Stimulated activated CD8-positive, alpha-beta memory T cell treated with anti-CD3 and anti-CD28 coated beads, Interleukin-2, amount 100 ng/mL, for 1 hour (primary cell): ENCODE measurements at places on chromosomes 4 and X.

DNA sequence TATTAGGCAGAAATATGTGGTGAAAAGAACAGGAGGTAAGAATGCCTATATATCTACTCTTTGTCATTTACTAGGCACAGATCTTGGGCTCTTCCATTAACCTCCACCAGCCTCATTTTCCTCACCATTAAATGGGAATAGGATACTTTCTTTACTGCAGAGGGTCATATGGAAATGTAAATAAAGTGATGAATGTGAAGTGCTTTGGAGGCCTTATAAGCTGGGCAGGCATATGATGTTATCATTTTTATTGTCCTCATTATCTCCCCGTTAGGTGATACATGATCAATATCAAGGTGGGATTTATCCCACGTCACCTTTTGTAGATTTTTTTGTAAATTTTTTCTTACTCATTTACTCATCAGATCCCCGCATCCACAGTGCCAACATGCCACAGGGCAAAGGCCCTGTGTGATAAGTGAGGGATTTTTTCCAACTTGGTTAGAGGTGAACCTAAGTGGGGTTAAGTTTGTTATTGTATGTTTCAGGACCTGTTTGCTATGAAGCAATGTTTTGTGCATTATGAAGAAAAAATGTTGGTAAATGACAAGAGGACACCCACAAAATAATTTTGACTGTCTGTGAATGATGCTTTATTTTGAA lies 107.8 kb downstream of the SLC4A4 start:
- no peak for DNase-seq

DNA sequence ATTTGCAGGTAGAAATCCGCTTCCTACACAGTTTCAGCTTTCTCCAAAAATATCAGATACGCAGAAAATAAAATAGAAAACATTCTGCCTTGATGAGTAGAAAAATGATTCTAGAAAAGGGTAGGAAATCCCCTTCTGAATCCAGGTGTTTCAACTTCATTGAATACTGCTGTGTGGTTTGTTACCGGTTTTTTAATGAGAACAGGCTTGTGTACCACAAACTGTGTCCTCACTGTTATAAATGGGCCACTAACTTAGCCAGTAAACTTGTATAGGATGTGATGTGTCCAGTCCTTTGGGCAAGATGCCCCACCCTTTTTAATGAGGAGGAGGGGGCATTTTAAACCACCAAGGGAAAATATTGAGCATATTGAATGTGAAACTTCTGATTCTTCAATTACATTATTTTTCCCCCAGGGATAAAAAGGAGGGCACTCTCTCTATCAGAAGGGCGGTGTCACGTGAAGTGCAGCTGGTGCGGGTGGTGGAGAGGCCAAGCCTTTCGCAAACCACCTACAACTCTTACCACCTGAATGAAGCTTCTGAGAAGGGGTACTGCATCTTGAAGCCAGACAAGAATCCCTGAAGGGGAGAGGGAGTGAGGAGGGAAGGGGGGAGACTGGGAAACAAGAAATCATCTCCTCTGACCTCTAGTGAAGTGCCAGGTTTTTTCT lies 4.5 kb downstream of the CXXC4 start:
- no peak for DNase-seq

DNA sequence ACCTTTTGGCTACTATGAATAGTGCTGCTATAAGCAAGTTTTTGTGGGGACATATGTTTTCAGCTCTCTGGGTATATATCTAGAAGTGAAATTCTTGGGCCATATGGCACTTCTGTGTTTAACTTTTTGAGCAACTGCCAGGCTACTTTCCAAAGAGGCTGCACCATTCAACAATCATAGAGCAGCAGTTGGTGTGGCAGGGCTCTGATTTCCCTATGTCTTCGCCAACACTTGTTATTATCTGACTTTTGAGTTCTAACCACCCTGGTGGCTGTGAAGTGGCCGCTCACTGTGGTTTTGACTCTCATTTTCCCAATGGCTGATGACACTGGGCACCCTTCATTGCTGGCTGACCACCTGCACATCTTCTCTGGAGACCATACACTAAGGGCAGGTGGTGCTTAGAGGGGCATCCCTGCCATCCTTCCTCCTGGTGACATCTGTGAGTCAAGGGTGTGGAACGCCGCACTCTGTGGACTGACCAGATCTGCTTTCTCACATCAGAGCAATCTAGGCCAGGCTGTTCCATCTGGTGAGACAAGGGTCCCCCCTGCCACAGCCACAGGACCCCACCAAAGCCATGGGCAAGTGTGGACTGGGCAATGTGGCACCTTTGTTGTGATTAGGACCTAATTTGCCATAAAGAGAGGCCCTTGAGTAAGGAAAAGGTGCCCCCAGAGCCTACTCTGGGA lies 49.6 kb downstream of the ZFYVE28 start:
- DNase-seq = no peak

GRCh38 chrX:130952266-130953043 lies 49.4 kb upstream of the ENOX2 start:
- no peak for DNase-seq

- no peak for DNase-seq
Measured at GRCh38 chr4:182819751-182820150, 97.4 kb downstream of the DCTD start.

GRCh38 chrX:107551546-107551945 lies 76.8 kb upstream of the PRPS1 start:
- DNase-seq = no peak

GRCh38 chr4:173531086-173531965 lies 1.3 kb upstream of the HAND2 start:
- no peak for DNase-seq

DNA sequence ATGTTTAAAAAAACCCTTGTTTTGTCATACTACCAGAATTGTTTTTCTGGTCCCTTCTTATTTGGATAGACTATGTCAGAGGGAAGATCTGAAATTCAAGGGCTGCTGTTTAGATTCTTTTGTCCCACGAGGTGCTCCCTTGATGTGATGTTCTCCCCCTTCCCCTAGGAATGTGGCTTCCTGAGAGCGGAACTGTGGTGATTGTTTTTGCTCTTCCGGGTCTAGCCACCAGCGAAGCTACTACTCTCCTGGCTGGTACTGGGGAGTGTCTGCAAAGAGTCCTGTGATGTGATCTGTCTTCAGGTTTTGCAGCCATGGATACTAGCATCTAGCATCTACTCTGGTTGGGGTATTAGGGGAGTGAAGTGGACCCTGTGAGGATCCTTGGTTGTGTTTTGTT lies 271.1 kb downstream of the DCAF12L2 start:
- no peak for DNase-seq

GRCh38 chr4:146072376-146072775 lies 103.1 kb upstream of the LSM6 start:
- no peak for DNase-seq

- no peak for DNase-seq
Measured at GRCh38 chr4:110005461-110006056, 92.9 kb downstream of the EGF start.

- DNase-seq = no peak
Measured at GRCh38 chr4:34365946-34366345, 1878.4 kb downstream of the ARAP2 start.

DNA sequence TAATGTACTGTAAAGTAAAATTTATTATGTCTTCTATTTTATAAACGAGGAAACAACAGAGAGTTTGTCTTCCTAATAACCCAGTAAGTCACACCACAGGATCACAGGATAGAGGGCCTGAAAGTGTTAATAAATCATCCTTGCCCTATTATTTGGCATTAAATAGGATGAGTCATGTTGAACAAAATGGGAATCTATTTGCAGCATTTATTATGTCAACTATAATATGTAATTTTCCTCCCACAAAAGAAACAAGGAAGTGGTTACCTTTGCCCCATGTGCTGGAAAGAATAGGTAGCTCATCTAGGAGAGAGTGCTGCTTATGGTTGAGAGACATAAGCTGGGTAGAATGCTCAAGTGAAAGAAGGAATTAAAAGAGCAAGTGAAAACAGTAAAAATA lies 237.6 kb upstream of the NDST3 start:
- DNase-seq = no peak

DNA sequence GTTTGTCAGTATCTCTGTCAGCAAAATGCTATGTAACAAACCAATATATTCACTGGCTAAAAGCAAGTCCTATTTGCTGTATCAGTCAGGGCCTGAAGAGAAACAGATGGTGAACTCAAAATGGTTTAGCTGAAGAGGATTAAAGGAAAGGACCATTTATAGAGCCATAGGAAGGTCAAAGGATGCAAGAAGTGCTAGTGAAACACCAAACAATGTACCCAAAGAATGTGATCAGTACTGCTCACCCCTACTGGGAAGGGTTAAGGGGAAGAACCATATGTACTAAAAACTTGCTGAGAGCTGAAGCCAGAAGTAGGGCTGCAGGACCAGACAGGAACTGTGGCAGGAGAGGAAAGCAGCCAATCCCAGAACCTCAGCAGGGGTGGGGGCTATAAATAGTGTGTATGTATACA lies 479.3 kb downstream of the INPP4B start:
- DNase-seq = no peak

GRCh38 chrX:40784516-40785151 lies 49.3 kb upstream of the MED14 start:
- DNase-seq = no peak

DNA sequence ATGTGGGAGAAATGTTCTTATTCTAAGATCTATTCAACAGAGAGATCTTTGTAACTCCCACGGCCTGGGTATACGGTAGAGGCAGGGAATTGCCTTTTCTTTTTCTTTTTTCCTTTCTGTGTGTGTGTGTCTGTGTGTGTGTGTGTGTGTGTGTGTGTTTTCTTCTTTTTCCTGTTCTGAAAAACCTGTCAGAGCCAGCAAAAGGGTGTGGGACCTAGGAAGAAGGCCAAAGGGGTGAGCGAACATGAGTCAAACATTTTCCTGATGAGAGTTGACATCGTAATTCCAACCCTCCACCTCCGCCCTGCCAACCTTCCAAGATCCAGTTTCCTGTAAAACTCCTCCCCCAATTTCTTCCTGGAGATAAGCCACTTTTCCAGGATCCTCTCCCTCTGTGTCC lies 2.8 kb upstream of the CHIC2 start:
- DNase-seq = no peak

- no peak for DNase-seq
Measured at GRCh38 chr4:132169660-132170059, 979.4 kb upstream of the PCDH10 start.

DNA sequence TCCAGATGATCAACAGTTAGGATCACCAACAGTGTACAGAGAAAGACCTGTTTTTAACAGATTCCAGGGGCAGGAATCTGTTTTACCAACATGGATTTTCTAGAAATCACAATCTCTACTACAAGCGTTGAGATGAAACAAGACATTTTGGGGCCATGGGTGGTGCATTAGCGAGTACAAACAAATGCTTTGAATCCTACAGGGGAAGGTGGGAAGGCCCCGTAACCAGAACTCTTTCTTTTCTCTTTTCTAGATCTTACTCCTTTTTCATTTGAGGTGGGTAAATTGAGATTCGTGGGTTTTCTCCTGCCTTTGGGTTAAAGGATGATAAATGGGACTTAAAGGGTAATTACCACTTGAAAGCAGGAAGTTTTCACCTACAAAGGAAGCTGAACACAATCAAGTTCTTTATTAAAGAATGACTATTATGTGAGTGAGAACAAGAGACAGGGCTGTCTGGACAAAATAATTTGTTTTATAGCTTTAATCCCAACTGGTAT lies 189.9 kb upstream of the ANXA3 start:
- no peak for DNase-seq

GRCh38 chr4:172865531-172866127 lies 303.0 kb upstream of the GALNT7 start:
- no peak for DNase-seq

GRCh38 chrX:48890934-48891401 lies 6.6 kb downstream of the TIMM17B start:
- no peak for DNase-seq

GRCh38 chr4:33961761-33962160 lies 2282.6 kb downstream of the ARAP2 start:
- no peak for DNase-seq

GRCh38 chr4:106704253-106704870 lies 331.8 kb downstream of the DKK2 start:
- DNase-seq = no peak

DNA sequence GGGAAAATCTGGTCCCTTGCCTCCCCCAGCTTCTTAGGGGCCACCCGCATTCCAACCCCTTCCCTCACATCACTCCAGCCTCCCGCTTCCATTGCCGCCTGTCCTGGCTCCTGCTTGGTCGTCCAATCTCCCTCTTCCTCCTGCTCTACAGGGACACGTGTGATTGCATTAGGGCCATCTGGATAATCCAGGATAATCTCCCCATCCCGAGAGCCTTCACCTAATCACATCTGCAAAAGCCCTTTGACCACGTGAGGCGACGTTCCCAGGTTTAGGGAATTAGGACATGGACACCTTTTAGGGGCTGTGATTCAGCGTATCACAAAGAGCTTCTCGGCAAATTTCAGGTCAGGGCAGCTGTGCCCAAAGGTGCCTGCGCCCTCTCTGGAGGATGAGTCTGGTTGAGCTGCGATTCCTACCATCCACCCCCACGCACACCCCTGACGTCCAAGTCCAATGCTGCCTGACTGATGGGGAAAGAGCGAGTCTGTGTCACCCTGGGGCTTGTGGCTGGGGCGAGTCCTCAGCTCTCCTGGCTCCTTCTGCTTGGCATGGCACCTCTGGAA lies 104.6 kb downstream of the PSAPL1 start:
- no peak for DNase-seq

- DNase-seq = no peak
Measured at GRCh38 chr4:7646384-7647061, 211.8 kb upstream of the PSAPL1 start.

DNA sequence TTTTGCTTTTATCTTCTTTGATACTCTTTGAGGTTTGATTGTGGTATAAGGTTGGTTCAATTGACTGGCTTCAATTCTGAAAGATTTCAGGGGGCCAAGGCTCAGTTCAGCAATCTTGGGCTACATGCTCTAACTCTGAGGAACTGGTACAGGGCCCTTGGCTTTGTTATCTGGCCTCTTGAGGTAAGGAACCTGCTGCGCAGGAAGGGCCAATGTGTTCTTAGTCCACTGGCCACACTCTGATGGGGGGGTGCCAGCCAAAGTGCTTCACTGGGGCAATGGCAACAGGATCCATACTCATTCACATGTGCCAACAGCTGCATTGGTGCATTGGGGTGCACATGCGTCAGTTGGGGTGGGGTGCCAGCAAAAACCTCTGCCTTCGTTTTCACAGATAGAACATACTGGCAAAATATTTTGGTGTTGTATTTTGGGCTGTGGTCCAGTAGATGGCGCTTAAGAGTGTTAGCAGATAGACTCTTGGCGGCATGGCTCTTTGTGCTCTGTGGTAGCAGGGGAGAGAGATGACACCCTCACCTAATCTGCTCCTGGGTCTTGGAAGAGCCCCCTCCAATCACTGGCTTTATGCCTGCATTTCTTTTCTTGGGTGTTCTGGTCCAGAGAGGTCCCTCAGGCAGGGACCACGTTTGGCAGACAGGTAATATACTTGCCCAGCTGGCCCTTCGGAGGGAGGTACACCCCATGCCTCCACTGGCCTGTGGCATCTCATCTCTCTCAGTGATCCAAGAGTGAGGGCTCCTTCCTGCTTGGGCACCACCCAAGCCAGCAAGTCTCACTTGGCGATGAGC lies 42.9 kb downstream of the NDST3 start:
- DNase-seq = no peak

DNA sequence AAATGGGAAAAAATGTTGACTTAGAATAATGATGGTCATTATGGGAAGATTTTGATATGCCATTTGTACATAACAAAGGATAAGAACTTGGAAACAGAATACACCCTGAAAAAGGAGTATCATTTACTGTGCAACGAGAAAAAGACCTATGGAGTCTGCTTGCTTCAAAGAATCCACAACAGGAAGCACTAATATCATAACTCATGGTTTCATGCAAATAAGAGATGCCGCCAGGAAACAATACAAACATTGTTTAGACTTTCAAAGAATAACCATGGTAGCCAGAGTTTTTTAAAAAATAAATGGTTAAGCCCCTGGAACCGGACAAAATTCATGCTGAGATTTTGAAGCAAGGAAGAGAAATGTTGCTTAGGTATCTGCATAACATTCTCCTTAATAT lies 139.9 kb upstream of the ETNPPL start:
- DNase-seq = no peak
